Kasumi-1 (cell line): ENCODE measurements at places on chromosomes 12 and 14.

GRCh38 chr14:55241673-55242072 is 29.5 kb upstream of the FBXO34 start:
- no peak for DNase-seq

DNA sequence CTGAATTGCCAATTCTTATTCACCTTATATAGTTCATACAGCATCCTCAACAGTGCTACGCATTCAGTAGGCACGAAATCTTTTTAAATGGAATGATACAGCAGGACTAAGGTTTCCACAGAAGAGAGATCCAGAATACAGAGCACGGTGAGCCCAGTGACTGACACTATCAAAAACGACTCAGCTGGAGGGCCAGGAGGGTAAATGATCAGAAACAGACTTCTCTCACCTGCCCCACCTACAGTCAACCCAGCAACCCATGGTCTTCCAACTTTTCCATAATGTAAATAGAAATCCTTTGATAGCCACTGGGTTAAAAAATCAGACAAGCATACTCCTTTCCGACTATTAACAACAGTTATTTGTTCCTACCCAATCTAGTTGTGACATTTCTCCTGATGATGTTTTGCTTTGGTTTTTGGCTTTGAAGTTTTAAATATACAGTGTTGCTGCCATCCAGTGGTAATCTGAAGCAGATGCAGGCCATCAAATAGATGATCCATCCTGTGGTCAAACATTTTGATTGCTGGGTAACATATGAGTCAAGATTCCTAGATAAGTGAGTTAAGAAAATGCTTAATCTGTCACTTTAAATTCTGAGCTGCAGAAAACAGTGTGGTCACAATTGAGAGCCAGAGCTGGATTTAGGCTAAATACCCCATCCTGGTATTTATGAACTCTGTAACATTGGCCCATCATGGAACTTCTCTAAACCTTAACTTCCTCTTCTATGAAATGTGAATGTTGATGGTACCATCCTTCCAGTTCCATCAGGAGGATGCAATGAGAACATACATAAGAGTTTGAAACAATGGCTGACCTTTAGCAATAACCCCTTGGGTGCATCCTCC is 42.0 kb downstream of the GPHB5 start:
- peak; percentile 68 for DNase-seq

DNA sequence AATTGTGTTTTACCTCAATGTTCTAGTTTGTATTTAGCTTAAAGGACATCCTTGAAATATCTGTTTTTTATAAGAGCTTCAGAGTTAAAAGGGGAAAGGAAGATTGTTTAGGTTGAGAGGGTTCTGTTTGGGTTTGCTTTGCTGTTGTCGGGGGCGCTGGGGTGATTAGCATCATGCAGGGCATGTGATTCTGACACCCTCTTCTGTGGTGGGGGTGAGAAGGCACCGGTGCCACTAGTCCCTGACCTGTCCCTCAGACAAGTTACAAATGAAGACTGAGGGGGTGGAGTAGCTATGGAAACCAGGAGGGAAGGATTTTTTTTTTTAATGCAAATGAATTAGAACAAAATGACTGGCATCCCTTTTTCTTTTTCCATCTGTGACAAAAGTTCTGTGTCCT is 291.3 kb downstream of the RPAP3 start:
- DNase-seq, result no peak

DNA sequence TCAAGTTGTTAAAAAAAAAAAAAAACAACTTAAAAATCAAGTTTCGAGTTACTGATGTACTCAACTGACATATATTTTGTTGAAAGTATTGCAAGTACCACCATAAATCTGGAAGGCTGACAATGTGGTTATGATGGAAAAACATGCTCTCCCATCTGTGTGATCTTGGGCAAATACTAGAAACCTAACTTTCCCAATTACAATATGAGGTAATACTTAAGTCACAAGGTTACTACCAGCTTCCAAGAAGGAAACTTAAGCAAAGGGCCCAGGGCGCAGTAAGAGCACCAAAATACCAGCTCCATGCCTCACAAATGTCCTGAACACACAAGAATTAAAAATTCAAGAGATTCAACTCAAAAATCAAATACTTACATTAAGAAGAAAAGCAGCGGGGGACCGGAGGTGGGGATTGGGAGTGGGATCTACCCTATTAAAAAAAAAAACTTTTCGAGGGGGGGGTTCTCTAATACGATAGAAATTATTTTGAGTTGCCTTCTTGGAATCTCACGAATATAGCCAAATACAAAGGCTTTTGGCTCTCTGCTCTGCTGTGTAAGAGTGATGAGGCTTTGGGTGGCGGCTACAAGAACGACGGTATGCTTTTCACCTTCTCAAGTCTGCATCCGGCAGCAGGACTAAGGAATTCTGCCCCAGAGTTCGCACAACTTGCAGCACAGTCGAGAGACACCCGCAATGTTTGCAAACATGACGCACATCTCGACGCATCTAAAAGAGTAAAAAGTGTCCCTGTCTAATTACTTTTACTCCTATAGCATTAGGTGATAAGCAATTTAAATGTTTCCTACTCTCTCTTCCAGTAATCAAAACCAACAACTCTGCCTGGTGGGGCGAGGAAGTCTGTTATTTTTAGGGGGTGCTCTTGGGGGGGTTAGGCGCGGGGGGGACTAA is 1.1 kb downstream of the SAV1 start:
- DNase-seq, result no peak

- no peak for DNase-seq
These were observed 99.8 kb upstream of the SEL1L start for GRCh38 chr14:81633496-81633895.

- DNase-seq, result no peak
These were observed 1025.7 kb upstream of the TMEM132C start for GRCh38 chr12:127241072-127241817.

- no peak for DNase-seq
These were observed 2.5 kb downstream of the SSPN start for GRCh38 chr12:26197832-26198231.

- DNase-seq, result no peak
These were observed 100.5 kb upstream of the RFLNA start for GRCh38 chr12:124194264-124194892.

DNA sequence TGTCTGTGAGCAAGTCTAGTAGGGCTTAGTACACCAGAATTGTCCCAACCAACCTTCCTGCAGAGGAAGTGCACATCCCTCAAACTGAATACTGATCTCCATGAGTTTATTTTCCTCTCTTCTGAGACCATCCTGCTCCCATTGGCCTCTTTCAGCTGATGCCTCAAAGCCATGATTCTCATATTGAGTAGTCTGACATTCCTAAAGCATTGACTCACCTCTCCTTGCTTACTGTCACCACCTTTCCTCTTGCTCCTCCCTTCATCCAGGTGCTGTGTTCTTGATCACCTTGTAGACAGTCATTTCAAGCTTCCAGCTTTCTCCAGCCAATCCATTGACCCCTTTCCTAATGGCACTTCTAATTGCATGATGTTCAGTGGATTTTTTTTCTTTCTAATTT is 583.7 kb upstream of the USP15 start:
- DNase-seq, result no peak

- DNase-seq, result no peak
These were observed 134.0 kb downstream of the BCL11B start for GRCh38 chr14:99137913-99138571.
